ENCODE measurements at places on chromosomes 1 and 21.

- DNase-seq = no peak
Measured at GRCh38 chr1:23200883-23201282, 16.4 kb downstream of the HTR1D start.

- DNase-seq = no peak
Measured at GRCh38 chr1:244106837-244107493, 55.9 kb downstream of the ZBTB18 start.

DNA sequence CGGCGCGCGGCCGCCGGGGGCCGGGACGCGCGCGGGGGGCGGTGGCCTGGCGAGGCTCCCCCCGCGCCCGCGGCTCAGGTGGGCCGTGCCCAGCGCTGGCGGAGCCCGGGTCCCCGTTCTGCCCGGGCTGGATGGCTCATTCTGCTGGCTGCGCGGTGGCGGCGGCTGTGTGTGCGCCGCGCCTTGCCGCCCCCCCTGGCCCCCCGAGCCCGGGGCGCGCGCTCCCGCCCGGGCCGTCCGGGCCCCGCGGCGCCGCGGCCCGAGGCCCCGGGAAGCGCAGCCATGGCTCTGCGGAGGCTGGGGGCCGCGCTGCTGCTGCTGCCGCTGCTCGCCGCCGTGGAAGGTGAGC lies at the start of gene EPHB2:
EPHB2 (plus strand) TSS at position 139 of the 349 bp plus-strand sequence; CDS start at position 283, 144 bp downstream.
- DNase-seq = no peak

DNA sequence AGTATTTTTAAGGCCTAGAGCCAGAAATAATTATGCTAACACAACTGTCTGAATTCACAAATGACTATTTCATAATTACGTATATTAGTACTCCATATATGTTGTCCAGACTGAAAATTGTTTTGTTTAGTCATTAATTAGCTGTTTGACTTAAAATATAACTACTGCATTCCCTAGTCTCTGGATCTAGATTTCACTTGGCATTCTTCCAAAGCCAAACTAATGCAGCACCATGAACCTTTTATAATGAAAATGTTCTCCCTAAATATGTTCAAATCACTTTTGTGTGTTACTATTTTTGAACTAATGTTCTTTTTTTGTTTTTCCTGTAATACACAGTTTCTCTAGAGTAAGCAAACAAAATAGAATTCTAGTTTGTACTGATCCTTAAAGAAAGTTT lies 46.1 kb downstream of the CAMTA1 start:
- DNase-seq = no peak

GRCh38 chr21:33024201-33025103 lies 1.3 kb upstream of the OLIG2 start:
- DNase-seq = no peak
